ENCODE measurements at places on chromosomes 2 and 18.

GRCh38 chr2:205903549-205904129 lies 182.3 kb downstream of the INO80D start:
- no peak for DNase-seq

DNA sequence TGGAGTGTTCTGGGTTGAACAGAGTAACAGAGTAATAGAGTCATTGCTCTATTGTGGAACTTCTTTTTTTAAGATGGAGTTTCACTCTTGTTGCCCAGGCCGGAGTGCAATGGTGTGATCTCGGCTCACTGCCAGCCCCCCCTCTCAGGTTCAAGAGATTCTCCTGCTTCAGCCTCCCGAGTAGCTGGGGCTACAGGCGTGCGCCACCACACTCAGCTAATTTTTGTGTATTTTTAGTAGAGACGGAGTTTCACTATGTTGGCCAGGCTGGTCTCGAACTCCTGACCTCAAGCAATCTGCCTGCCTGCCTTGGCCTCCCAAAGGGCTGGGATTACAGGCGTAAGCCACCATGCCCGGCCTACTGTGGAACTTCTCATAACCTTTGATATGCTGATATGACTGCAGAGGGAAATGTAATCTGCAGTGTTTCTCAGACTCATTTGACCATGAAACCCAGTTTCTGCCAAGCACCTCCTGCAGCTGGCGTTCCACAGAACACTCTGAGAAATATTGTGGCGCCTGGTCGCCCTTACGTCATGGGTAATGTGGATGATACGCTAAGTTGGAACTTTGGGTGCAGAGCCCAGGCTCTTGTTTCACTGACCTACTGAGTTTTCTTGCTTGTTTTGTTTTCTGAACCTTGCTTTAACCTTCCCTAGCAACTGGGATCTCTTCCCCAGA lies 213.8 kb downstream of the BCL2 start:
- DNase-seq: no peak

DNA sequence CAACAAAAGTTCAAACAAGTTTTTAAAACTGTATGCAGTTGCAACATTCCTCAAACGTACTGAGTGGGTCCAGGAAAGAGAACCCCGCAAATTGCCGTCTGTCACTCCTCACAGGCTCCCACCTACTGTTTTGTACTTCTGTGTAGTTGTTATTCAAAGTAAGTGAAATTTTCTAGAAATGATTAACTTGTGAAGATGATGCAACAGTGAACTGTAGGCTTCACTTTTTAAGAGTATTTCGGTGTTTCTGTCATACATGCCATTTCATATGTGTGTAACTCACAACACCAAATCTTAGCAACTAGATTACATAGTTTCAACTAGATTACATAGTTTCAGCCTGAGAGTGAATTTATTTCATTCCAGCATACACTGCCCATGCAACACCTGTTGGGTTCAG lies 226.0 kb upstream of the TANK start:
- DNase-seq: no peak

GRCh38 chr2:183060571-183061231 lies 17.8 kb upstream of the DUSP19 start:
- DNase-seq: no peak

DNA sequence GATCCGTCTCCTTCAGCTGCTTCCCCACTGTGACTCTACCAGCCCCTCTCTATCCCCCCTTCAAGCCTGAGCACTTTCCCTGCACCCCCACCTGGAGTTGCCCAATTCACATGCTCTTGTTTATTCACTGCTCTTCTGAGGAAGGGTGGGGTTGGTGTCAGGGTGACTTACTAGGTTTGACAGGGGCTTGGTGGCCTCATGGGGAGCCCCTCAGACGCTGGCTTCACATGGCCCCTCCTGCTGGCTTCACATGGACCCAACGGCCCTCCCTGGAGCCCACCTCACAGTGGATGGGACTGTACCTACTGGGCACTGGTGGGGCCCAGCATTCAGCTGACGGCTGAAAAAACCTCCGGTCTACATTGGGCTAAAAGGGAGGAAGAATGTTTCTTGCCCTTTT lies 16.7 kb upstream of the MRPL33 start:
- no peak for DNase-seq

- no peak for DNase-seq
Observed at GRCh38 chr2:203240491-203240890, 1.7 kb downstream of the CYP20A1 start.

GRCh38 chr18:76957384-76958355 lies 135.3 kb downstream of the ZNF236 start:
- no peak for DNase-seq

- no peak for DNase-seq
Observed at GRCh38 chr2:205768341-205768740, 86.0 kb downstream of the NRP2 start.

GRCh38 chr2:104702031-104702850 lies 151.7 kb upstream of the POU3F3 start:
- no peak for DNase-seq

DNA sequence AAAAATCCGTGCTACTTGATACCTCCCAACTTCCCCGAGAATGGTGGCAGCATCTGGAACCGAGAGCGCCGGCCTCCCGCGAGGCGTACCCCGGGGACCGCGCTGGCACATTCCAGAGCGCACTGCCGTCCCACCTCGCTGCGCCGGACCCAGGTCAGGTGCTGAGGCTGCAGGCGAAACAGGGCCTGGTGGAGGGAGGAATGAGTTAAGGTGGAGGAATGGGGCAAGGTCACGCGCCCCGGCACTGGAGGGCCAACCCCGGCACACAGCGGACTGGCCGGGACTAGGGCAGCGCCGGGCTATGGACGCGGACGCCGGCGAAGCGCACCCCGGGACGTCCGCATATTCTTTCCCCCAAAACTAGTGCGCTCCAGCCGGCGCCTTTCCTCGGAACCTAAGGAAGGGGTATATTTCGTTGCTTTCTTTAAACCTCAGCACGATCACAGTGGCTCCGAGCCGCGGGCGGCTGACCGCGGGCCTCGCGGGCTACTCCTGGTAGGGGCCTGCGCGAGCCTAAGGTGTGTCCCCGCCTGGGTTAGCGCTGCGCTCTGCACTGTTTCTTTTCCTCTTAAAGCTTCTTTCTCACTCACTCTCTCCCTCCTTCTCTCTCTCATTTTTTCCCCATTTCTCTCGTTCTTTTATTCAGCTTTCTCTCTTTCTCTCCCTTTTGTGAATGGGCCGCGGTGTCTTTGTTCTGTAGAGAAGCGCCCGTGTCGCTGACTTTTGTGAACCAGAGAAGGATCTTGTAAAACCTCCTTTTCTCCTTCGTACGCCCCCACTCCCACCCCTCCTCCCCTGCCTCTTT lies 2.1 kb upstream of the OTX1 start:
- DNase-seq: no peak

GRCh38 chr2:106572541-106573450 lies 85.6 kb downstream of the CD8B2 start:
- no peak for DNase-seq

GRCh38 chr2:102266204-102266603 lies 45.2 kb upstream of the IL1RL1 start:
- no peak for DNase-seq

- no peak for DNase-seq
Observed at GRCh38 chr2:175744000-175744399, 258.1 kb downstream of the LNPK start.

DNA sequence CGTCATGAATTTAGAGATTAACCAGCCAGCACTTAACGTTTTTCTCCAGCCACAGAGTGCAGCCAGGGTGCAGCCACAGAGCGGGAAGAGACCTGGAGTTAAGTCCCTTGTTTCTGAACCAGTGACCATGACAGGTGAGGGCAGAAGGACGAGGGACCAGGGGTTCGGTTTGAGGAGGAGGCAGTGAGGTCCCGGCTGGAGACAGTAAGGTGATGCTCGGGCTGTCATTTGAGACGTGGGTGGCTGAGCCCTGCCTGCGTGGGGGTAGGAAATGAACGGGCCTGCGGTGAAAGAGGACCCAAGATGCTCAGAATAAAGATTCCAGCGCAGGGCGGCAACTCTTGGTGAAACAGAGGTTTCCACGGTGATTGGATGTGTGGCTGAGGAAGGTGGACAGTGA lies 205.9 kb downstream of the SNTG2 start:
- no peak for DNase-seq

- DNase-seq: no peak
Observed at GRCh38 chr2:238032755-238033337, 28.0 kb upstream of the SCLY start.

- no peak for DNase-seq
Observed at GRCh38 chr2:73260338-73260984, 23.8 kb downstream of the FBXO41 start.

GRCh38 chr2:232447638-232448303 lies 8.2 kb upstream of the ALPI start:
- no peak for DNase-seq

DNA sequence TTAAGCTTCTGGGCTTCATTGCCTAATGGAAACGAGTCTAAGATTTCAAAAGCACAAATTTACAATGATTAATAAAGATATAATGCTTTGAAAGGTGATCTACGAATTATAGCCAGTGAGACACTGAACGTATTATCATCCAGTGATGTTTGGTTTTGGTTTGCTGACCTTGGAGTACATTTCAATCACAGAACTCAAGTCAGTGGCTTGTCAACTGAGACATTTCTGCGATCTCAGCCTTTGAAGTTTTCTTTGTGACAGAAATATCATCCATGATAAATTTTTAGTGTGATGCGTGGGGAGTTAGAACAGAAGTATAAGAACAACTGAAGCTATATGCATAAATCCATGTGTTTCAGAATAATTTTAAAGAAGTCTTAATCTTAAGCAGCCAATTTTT lies 263.8 kb downstream of the TCF4 start:
- no peak for DNase-seq

GRCh38 chr18:35159782-35160181 lies 81.1 kb upstream of the ZNF397 start:
- no peak for DNase-seq

GRCh38 chr18:55356815-55357214 lies 231.2 kb downstream of the TCF4 start:
- no peak for DNase-seq

DNA sequence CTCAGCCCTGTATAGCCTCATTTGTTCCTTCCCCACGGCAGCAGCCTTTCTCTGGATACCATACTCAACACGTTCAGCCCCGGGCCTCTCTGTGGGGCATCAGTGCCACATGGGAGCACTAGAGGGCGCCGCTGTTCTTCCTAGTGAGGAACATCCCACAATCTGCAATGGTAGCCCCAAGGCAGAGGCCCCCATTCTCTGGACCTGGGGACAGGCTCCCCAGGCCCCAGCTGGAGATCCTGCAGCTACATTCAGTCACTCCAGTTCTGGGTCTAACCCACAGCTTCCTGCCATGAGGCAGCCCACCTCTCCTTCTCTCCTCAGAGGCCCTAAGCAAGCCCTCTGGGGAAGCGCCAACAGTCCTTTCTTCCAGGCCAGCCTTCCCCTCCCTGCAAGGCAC lies 14.2 kb upstream of the SFXN5 start:
- DNase-seq: peak; percentile 57

DNA sequence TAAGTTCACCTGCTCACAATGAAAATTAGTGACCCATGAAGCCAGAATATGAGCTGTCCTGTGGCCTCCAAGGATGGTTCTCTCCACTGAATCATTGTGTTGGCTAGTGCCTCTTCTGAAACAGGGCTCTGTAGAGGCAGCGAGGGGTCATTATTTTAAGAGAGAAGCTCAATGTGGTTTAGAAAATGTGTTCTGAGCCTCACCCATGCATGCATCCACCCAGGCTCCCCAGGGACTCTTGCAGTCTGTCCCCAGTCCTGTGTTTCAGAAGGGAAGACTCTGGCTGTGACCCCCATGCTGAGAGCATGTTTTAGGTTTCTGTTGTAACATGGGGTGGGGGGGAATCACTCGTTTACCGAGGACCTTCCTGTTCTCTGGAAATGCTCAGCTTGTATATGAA lies 135.2 kb downstream of the RNF144A start:
- DNase-seq: no peak

DNA sequence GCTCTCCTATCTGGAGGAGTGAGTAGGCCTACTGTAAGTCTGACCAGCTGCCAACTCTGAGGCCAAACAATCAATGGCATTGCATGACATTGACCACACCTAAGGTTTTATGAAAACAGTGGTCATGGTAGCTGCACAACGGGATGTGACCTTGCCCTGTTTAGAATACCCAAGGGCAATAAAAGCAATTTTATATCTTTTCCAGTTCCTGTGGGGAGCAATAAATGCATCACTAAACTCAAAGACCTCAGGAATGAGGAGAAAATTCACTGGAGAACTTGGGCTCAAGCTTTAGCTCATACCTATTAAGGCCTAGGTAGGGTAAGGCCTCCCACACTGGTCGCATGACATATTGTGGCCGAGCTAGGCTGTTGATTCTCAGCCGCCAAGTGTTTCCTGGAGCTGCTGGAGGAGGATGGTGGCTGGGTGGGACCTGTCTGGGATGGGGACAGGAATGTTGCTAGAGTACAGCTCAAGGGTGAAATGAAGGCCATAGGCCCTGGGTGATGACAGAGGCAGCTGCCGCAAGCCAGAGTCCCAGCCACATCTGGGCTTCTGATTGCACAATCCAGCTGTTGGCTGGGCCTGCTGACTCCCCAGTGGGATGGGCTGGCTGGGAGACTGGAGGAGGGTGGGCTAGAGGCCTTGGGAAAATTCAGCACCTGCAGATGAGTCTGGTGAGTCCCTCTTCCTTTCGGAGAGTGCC lies 313.7 kb downstream of the CYP26B1 start:
- no peak for DNase-seq

GRCh38 chr2:86631846-86632485 lies 8.3 kb upstream of the RNF103 start:
- DNase-seq: no peak

DNA sequence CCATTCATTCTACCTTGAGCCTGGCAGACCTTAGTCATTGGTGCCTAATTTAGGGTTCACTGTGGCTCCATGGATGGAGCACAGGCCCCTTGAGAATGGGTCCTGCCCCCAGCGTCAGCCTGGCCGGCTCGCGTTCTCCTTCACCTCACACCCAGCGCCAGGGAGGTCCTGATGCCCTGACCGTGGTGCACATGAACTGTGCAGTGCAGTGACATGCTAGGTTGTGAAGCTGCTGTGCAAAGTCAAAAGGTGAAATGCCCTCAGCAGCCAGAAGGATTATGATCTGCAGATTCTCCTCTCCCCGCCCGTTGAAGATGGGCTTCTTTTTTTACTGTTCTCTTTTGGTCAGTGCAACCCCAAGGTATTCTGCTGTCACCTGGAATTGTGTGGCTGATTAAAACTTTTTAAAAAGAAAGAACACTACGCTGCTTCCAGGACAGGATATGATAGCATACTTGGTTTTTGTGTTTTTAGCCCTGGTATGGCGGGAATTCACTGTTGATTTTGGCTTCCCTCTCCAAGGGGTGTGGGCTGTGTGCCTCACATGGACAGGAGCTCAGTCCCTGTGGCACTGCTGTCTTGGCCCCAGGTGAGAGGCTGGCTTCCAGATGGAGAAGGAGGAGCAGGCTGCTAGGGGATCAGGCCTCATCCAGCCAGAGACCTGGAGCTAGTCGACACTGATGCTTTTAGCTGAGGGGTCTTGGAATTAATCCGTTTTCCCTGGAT lies 49.4 kb upstream of the MCFD2 start:
- DNase-seq: no peak
